ENCODE measurements at places on chromosomes 5 and 9.

DNA sequence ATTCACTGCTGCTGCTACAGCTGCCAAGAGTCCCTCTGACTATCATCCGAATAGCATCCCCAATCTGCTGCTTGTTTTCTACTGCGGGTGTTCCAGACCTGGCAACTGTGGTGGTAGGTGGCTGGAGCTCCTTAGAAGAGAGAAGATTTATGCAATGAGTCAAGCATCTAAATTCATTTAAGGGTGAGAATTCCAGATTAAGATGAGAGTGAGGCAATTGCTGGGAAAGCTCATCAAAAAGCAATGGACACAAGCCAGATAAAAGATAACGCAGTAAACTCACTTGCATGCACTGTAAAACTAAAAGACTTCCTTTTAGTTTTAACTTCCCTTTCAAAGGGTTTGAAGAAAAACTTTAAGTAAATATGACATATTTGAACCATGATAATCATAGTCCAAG lies 3.9 kb downstream of the PLK2 start:
- no peak for DNase-seq

DNA sequence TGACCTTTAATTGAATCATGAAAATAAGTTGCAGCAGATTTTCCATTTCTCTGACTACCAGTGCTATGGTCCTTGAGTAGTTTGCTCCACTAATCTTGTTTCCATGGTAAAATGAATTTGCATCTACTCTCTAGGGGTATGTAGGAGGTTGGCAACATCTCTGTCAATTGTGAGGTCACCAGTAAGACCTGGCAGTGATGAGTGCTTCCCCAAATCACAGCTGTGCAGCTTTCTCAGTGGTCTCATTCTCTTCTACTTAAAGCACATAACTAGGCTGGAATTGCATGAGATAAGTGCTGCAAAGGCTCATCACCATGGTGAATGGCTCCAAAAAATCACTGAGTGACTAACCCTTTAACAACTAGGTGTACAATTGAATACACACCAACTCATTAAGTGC lies 36.3 kb downstream of the ADAMTS19 start:
- no peak for DNase-seq

GRCh38 chr5:181087309-181087708 lies 43.7 kb downstream of the OR2V1 start:
- no peak for DNase-seq

GRCh38 chr9:14391620-14392019 lies 77.7 kb upstream of the NFIB start:
- DNase-seq: no peak

GRCh38 chr5:131381777-131382176 lies 117.9 kb downstream of the CDC42SE2 start:
- no peak for DNase-seq

DNA sequence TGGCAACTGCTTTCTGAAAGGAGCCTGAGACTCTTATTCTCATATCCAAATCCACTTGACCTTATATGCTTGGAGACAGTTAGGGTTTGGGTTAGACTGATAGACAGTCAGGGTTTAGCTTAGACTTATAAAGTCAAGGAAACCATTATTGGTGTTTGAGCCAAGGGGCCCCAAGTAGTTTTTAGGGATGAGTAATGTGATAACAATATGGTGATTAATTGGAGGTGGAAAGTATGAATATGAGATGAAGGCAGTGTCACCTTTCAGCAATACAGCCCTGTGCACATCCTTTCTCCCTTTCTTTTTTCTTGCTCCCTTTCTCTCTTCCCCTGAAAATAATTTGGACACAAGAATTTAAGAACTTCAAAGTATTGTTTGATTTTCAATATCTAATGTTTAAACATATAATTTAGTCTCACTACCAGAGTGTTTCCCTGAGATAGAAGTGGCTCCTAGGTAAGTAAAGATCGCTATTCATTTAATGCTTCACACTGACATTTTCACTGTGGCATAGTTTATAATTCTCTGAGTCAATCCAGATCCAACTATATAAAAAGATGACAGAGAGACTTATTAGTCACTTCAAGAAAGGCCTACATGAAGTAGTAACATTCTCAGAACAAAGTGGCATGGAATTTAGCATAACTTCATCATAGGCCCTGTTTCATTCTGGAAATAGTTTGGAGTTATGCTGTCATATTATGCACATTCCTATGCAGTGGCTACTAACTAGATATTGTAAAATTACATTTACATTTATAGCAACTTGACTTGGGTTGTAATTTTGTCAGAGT lies 200.8 kb downstream of the CHSY3 start:
- DNase-seq: no peak

DNA sequence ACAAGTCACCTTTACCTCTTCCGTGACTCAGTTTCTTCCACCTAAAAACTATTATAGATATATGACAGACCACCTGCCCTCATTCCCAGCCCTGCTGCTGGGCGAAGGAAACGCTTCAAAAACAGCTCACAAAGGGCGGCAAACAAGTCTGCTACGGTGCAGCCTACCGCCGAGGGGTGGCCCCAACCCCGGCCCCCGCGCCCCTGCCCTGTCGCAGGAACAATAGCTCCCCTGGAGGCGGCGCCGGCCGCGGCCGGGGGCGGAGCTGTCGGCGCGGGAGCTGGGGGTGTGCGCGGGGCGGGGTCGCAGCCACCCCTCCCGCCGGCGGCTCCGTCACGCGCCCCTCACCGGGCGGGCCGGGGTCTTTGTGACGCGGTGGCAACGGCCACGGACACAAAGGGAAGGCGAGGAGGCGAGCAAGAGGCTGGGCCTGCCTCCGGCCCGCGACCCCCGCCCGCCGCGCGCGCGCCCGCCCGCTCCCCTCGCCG lies at the start of gene TMEFF1:
Gene TMEFF1 (plus strand): TSS at position 362 of the 488 bp plus-strand sequence. CDS start 396 bp downstream, outside the sequence.
- peak; percentile 70 for DNase-seq

DNA sequence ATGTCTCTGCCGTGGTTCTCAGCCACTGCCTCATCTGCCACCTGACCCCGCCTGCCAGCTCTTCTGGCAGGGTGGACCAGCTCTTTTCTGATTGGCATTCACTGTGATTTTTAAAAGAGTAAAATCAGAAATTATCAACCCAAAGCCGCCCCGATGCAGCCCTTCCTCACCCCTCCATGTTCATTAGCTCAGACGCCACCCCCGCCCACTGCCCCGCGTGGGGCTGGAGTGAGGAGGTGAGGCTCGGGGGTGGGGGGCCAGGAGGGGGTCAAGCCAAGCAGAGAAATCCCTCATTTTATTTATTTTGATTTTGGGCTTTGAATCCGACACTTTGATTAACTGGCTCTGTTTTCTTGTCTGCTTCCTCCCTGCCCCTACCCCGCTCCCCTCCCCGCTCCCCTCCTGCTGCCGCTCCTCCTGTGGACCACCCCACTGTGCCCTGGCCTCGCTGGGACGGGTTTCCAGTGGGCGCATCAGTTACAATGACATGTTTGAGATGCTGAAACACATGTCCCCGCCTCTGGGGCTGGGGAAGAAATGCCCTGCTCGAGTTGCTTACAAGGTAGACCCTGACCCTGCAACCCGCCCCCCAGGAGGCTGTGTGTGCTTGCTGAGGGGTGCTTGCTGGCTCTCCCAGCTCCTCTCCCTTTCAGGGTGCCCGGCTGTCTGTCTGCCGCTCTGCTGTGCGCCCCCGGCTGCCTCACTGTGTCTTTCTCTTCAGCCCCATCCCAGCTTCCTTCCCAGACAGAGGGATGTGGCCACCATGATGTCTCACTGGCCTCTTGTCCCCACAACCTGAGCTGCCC lies 224.9 kb downstream of the CACNA1B start:
- no peak for DNase-seq

DNA sequence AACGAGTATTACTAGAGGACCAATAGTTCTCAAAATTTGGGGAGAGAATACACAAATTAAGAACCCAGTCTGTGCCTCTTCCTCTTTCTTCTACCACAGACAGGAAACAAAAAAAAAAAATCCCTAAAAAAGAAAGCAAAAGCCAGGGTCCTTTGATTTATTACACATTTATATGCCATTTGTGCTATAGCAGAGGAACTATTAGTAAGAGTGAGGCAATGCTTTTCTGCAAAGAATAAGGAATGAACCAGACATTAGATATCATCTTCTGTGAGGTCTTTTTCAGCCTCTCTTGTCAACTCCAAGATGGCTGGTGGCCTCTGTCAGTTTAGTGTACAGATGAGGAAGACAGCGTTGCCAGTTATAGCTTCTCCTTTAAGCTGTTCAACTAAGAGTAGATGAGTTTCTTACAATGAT lies 127.6 kb downstream of the RFX3 start:
- DNase-seq: no peak

DNA sequence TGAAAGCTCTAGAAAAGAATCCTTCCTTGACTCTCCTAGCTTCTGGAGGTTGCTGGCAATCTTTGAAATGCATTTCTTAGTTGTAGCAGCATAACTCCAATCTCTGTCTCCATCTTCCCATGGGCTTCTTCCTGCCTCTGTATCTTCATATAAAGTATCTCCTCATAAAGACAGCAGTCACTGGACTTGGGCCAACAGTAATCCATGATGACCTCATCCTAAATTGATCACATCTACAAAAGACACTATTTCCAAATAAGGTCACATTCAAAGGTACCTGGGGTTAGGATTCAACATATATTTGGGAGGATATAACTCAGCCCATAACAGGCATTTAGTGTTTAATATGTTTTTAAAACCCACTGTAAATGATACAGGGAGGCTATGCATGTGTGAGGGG lies 123.3 kb downstream of the MLLT3 start:
- DNase-seq: no peak

DNA sequence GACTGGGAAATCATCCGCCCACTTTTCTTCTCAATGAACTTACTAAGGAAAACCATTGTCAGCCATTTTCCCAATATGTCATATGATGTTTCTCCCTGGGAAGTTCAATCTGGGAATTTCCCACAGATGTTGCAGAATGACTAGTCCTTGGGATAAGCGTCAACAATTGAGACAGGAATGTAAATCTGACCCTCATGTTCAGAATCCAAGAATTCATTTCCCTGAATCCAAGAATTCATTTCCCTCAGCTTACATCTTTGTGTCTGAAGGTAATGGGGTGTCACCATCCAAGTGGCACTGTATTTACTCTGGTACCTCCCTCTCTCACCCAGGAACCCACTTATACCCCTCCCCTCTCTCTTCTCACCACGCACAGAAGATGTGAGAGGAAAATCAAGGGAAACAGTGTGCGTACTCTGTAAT lies 7.4 kb downstream of the KLF9 start:
- peak; percentile 50 for DNase-seq

- peak; percentile 90 for DNase-seq
Measured at GRCh38 chr9:83538172-83538889, at the start of gene FRMD3. TSS of gene FRMD3 (minus strand) at chr9:83538401. CDS start at chr9:83538231, 170 bp downstream.

- DNase-seq: no peak
Measured at GRCh38 chr5:31481531-31482165, 50.2 kb downstream of the DROSHA start.

DNA sequence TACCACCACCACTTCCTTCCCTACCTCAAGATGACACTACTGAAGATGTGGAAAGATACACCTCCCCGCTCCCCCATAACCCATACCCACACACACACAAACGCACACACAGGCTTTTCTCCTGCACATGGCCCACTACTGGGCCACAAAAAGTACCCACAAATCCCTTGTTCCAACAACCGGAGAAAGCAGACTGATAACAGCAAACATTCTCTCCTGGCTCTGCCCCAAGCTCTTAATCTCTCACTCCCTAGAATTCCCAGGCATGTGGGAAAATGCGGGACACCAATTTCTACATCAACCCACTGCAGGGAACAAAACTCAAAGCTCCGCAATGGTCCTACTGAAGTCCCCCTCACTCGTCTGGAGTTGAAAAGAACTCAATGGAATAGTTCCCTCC lies 611.0 kb upstream of the KLF4 start:
- DNase-seq: no peak

GRCh38 chr5:142235050-142235797 lies 89.6 kb downstream of the SPRY4 start:
- DNase-seq: no peak

- DNase-seq: no peak
Measured at GRCh38 chr5:55437859-55438206, 96.9 kb downstream of the PLPP1 start.

DNA sequence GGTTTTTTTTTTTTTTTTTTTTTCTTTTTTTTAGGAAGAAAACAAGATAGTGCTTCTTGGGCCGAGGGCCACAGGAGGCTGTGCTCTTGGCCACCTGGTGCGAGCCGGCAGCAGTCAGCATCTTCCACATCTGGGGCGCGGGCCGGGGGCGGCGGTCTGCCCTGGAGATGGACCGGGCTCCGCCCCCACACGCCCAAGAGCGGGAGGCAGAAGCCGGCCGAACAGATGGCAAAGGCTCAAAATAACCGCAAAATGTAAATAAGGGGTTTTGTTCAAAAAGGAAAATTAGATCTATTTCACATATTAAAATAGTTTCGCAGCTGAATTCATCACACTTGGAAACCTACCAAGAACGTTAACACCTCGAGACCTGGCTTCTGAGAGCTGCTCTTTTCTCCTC lies 51.5 kb upstream of the UBAC1 start:
- peak; percentile 85 for DNase-seq

- no peak for DNase-seq
Measured at GRCh38 chr5:67395790-67396418, 199.3 kb upstream of the CD180 start.

GRCh38 chr9:129386812-129387177 lies 208.7 kb upstream of the IER5L start:
- DNase-seq: no peak

DNA sequence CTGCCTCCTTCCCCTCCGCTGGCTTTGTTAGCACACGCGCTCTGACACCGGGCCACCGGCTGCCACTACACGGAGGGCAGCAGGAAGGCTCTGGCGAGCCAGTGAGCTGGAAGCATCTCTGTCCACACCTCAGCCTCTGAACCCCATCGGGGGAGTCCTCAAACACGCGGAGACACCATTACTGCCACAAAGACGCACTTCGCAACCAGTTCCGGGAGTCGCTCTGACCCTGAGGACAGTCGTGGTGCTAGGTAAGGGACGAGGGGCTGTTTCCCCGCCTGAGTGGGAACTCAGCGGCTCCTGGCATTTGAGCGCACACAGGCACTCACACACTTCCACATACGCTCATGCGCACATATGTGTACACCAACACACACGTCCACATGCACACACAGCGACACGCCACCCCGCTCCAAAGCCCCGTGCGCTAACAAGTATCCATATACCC lies 160.0 kb downstream of the C9orf152 start:
- peak; percentile 60 for DNase-seq

GRCh38 chr9:28155067-28155466 lies 581.8 kb upstream of the C9orf72 start:
- no peak for DNase-seq

- no peak for DNase-seq
Measured at GRCh38 chr5:58544926-58545325, 37.9 kb upstream of the RAB3C start.

- DNase-seq: no peak
Measured at GRCh38 chr9:137146527-137146918, 7.6 kb downstream of the GRIN1 start.
